SK-N-SH treated with all-trans-retinoic acid at 6 μM for 48 hours (cell line): ENCODE measurements at places on chromosomes 13 and 19.

DNA sequence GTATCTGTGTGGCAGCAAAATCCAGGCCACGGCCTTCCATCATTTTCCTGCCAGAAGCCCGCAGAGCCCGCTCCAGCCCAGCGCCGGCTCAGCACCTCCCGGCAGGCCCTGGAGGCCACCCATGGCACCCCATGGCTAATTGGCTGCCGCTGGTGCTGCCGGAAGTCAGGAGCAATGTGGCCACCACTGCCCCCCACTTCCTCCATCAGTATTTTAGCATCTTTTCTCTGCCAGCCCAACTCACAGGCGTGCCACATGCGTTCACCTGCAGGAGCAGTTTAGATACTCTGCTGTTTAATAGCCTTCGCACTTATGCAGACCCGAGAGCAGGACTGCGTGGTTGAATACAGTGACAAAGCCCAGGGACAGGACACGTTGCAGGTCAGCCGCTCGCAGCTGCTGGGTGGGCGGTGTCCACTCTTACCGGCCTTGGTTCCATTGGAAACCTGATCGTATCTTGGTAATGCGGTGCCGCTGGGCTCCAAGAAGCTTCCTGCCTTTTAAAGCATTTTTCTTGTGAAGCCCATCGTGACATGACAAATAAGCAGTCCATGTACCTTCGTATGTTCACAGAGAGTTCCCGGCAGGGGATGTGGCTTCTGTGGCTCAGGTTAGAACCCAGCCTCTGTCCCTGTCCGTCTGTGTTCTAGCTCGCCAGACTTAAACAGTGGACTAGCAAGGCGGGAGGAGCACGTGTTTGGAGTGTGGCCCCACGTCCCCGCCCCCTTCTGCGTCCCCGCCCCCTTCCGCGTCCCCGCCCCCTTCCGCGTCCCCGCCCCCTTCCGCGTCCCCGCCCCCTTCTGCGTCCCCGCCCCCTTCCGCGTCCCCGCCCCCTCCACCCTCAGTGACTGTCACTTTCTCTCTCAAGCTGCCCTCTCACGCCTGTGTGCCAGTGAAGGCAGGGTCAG is 162.0 kb upstream of the SOX1 start:
- no peak for ATAC-seq

GRCh38 chr13:37701306-37701705 is 102.7 kb upstream of the POSTN start:
- no peak for ATAC-seq

DNA sequence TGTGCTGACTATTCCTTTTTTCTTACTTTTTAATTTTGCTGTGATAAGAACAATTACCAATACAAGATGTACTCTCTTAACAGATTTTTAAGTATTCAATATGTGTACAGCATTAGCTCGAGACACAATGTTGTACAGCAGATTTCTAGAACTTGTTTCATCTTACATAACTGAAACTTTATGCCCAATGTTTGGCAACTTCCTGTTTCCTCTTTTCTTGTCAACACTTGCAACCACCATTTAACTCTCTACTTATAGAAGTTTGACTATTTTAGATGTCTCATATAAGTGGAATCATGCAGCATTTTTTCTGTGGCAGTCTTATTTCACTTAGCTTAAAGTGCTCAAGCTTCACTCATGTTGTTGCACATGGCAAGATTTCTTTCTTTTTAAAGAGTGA is 1426.8 kb downstream of the SLITRK5 start:
- no peak for ATAC-seq

- no peak for ATAC-seq
These were observed 1233.7 kb downstream of the PCDH17 start for GRCh38 chr13:58865286-58865685.

DNA sequence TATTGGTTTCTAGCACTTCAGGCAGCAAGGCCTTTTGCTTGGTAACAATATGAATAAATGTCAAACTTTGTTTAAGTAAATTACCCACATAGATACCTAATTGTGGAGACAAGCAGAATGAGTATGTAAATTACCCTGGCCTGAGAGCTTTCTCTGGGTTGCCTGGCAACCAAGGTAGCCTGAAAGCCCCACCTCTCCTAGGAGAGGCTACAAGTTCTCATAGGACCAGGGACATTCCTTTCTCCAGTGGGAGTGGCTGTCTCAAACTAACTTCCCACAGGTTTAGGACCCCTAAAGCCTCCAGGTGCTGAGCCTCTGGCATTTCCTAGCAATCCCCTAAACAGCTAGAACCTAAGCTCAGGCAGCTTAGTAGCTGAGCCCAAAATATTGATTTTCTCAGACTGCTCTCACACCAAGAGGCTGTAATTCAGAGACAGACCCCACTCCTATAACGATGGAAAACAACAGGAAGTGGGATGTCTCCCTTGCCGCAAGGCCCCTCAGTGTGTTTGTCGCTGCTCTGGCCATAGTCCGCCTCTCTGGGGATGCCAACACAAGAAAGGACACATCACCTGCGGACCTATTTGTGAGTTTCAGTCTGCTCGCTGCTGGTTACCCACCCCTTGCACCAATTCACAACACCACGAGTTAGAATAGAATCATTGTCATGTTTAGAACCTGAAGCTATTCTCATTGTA is 207.3 kb downstream of the DLEU7 start:
- ATAC-seq, result no peak

DNA sequence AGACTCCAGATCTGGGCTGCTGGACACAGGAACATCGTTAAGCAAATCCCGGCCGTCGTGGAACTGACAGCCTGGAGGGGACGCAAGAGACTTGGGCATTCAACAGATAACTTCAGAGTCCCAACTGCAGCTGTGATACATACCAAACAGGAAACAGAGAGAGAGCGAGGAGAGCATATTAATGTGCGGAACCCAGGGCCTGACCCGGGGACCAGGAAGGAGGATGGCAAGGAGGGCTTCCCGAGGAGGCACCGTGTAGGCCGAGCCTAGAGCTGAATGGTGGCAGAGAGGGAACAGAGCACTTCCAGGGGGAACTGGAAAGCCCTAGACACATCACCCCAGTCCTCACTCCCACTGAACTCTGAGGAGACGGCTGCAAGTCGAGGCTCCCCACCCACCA is 68.1 kb downstream of the SIPA1L3 start:
- no peak for ATAC-seq

DNA sequence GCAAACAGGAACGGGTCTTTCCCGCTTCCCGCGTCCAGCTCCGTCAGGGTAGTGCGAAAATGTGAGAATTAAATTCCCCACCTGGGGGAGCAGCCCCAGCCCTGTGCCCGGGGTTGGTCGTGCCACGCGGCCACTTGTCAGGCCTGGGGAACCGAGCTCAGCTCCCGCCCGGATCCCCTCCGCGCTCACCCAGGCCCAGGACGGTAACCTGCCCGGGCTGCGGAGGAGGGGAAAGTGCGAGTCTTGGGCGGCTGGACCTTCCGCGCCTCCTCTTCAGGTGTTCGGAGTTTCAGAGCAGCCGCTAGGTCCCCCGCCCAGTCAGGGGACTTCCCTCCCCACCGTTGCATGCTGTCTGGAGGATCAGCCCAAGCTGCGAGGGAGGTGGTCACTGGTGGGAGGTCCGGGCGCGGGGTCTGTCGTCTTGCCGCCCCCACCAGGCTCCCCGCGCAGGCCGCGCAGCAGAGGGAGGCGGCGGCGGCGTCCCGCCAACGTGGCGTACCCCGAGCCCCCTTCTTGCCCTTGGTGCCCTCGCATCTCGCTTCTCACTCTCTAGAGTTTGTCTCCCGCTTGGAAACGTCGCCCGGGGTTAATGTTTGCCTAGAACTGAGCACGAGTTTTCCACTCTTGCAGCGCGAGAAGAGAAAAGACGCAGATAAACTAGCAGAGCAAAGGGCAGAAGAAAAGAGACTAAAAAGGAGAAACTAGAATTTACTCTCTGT is 8.1 kb downstream of the URAD start:
- no peak for ATAC-seq

DNA sequence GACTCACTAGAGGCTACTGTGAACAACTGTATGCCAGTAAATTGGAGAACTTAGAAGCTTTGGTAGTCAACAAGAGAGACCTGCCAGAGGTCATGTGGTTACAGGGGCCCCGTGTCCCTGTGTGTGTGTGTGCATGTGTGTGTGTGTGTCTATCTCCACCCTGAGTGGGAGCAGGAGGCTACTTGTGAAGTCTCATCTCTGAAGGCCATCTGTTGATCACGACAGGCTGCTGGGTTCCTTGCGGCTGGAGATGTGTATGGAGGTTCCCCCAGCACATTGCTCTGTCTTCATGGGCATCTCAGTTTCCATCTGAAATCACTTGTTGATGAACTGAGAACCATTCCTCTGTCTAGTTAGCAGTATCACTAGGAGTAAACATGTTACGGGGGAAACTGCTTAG is 58.2 kb upstream of the TEX29 start:
- ATAC-seq, result no peak

DNA sequence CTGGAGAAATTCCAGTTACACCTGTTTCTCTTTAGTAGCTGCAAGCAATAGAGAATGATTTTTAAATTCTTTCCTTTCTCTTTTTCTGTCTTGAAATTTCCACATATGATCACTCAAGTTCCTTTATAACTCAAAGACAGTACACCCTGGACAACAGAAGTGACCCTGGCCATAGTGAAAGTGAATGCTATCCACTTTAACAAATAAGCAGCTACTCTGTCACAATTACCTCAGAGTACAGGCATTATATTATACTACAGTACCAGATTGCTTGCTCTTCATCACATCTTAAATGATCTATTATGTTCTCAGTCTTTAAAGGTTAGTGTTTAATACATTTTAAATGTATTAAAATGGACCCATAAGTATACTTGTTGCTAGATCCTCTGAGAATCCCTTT is 136.2 kb downstream of the KLF12 start:
- ATAC-seq, result no peak

DNA sequence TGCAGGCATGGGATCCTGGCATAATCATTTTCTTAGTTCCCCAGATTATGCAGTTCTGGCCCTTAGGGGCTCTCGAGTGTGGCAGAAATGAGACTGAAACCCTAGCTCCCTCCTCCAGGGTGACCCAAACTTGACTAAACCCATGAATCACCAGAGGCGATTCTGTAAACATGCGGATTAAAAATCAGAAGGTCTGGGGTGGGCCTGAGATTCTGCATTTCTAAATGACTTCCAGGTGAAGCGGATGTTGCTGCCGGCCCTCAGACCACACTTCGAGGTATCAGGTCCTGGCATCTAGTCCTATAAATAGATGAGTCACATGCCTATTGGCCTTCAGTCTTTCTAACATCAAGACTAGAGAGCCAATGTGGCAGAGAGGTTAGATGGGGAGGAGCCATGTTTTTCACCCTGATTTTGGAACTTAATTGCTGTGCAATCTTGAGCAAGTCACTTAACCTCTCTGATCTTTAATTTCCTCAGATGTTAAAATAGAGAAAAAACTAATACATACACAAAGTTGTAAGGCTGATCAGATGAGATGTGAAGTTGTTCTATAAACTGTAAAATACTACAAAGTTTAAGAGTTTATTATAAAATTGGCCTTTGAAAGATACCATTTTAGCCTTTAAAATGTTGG is 431.2 kb downstream of the FOXO1 start:
- no peak for ATAC-seq

- ATAC-seq, result peak; percentile 7
These were observed 442 bp downstream of the RAB8A start for GRCh38 chr19:16111909-16112752.

GRCh38 chr13:47794963-47795362 is 206.1 kb downstream of the SUCLA2 start:
- 0 out of 3 replicates have a peak, but pooled peaks have one; percentile 38 for ATAC-seq

DNA sequence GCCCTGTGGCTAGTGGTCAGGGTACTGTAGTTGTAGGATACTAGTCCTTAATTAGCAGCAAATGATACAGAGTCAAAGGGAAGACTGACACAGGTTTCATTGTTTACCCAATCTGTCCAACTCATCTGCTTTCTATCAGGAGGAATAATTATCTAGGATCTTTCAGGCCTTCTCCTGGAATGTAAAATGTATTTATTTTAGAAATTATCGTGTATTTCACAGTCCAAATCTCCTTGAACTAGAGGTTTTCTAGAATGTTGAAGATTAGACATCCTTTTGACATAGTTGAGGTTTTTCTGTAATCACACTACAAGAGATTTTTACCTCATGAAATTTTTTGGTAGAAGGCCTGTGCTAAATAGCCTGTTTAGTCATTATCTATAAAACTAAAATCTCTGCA is 1694.8 kb upstream of the PCDH20 start:
- ATAC-seq, result no peak

DNA sequence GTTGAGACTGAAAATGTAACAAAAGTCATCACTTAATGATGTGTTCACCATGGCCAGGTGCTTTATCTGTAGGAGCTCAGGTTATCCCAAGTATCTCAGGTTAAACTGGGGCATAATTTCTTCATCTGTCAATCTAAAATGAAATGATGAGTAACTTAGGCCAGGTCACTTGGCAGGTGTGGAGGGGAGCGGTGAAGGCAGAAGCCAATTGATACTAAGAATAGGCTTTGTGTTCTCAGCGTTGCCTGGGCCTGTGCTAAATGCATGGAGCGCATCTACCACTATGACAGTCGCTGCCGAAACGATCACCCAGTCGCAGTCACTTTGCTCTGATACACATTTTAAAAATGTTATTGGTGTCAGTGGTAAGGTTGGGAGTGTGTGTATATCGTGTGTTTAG is 91.6 kb downstream of the FGF9 start:
- no peak for ATAC-seq

DNA sequence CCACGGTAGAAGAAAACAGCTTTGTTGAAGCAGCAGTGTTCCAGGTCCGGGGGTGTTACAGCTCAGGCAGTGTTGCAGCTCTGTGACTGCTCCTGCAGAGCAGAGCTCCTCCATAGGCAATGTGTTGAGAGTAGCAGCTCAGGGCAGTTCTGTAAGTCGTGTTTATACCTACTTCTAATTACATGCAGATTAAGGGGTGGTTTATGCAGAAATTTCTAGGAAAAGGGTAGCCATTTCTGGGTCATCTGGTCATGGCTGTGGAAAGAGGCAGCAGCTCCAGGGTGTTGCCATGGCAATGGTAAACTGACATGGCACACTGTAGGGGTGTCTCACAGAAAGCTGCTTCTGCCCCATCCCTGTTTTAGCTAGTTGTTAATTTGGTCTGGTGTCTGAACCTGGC is 316.4 kb downstream of the GPC5 start:
- ATAC-seq, result no peak

DNA sequence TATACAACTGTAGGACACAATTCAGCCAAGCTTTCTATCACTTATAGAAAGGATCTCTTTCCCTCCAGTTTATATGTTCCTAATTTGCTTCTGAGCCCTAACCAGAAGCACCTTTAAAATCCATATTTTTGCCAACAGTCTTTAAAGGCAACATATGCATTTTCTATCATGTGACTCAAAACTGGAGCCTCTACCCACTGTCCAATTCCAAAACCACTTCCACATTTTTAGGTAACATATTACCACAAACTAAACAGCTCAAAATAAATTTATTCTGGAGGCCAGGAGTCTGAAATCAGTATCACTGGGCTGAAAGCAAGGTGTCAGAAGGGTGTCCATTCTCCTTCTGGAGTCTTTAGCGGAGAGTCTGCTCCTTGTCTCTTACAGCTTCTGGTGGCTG is 15.9 kb upstream of the EFNB2 start:
- ATAC-seq, result no peak
